Left lung (tissue), 14 donors: ENCODE measurements at places on chromosomes 4 and X.

DNA sequence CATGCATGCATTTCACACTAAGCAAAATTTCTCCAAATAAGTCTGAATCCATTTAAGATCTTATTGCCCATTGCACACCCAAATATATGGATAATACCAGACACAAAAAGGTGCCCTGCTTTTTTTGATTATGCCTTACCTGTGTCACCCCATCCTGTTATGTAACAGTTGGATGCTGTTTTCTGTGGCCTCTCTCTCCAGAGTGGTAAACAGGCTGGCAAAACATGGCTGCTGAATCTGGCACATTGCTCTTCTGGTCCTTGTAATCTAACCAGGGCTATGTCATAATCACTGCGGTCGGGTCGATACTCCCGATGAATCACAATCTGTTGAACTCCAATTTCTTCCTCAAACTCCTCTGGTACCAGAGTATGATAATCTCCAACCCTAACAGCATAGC lies 70.1 kb downstream of the PRSS12 start:
- DNase-seq = no peak

DNA sequence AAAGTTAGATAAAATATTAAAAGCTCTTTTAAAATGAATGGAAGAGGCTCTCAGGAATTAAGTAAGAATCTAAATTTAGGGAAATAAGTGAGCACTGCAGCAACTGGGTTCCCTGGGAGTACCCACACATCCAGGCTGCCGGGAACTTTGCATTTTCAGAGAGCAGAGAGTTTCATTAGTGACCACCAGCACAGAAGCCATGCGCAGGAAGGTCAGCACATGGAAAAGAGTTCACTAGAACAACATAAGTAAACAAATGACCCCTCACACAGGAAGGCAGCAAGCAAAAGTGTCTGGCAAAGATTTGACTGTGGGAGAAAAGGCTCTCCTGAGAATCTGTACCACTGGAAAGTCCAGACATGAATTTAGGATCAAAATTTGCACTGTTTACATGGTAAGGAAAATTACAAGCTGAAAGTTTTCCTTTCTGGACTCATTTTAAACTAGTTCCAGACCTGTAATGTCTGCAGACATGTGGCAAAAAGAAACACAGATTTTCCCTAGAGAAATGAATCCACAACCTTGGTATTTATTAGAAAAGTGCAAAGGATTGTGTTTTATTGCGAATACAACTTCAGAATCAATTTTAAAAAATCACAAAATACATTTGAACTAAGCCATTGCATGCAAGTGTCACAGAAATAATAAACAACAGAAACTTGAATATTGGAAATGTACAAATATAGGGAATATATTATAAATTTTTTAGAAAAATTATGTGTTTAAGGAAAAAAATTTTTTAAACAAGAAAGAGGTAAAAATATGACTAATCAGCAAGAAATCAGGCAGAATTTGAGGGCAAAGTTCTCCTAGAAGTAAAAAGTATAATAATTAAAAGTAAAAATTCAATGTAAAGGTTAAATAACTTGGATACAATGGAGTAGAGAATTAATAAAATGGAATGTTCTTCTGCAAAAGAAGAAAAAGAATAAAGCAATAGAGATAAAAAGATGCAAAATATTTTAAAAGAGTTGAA lies 18.4 kb upstream of the MYOZ2 start:
- DNase-seq = no peak

DNA sequence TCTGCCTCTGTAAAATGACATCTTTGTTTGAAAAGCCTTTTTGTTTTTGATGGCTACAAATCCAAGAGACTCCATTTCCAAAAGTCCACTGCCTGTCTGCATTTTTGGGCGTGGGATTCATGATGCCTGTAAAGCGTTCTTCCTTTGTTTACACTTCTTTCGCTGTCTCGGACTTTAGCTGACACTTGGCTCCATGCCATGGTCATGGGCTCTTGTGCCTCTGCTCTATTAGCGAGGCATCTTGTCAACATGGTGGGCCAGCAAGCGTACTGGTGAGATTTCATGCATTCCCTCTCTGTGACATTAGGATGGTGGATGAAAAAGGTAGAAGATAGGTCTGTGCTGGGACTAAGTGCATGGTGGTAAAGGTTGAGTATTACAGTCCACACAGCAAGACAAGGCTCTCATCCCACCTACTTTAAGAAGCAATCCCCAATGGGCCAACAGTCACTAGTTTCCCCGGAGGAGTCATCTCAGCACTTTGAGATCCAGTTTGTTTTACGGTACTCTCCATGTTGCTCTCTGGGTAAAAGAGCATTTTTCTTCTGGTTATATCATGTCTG lies 298.2 kb upstream of the KLF3 start:
- no peak for DNase-seq

GRCh38 chrX:153685751-153686696 lies 1.7 kb upstream of the SLC6A8 start:
- DNase-seq = peak; percentile 25

- no peak for DNase-seq
Measured at GRCh38 chr4:881709-882108, 50.4 kb downstream of the GAK start.

- DNase-seq = no peak
Measured at GRCh38 chrX:71081330-71082123, 13.4 kb upstream of the SNX12 start.
